Fibroblast of mammary gland (primary cell): ENCODE measurements at places on chromosomes 6 and 20.
A peak's percentile ranks its signal among the peaks of the same experiment; 100 is the strongest.

GRCh38 chr6:35011096-35012041 is 122.3 kb downstream of the ANKS1A start:
- no peak for DNase-seq

- DNase-seq: no peak
Observed at GRCh38 chr20:25025986-25026605, 31.8 kb downstream of the ACSS1 start.

DNA sequence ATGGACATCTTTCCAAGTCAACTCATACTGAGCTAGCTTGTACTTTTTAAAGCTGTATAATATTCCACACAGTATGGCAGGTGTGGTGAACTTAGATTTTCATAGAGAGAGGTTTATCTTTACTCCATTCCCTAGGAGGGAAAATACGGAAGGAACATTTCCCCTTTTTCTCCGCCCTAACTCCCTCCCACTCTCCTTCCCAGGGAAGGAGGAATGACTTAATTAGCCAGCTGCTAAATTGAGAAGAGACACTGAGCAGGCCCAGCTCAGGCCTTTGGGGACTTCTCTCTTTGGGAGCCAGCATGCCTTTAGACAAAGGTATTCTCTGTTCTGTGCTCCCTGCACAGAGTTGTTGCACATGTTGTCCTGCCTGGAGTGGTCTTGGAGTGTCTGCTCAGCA is 46.1 kb downstream of the MBOAT1 start:
- DNase-seq: no peak

- no peak for DNase-seq
Observed at GRCh38 chr20:37803438-37804307, 99.3 kb upstream of the VSTM2L start.

DNA sequence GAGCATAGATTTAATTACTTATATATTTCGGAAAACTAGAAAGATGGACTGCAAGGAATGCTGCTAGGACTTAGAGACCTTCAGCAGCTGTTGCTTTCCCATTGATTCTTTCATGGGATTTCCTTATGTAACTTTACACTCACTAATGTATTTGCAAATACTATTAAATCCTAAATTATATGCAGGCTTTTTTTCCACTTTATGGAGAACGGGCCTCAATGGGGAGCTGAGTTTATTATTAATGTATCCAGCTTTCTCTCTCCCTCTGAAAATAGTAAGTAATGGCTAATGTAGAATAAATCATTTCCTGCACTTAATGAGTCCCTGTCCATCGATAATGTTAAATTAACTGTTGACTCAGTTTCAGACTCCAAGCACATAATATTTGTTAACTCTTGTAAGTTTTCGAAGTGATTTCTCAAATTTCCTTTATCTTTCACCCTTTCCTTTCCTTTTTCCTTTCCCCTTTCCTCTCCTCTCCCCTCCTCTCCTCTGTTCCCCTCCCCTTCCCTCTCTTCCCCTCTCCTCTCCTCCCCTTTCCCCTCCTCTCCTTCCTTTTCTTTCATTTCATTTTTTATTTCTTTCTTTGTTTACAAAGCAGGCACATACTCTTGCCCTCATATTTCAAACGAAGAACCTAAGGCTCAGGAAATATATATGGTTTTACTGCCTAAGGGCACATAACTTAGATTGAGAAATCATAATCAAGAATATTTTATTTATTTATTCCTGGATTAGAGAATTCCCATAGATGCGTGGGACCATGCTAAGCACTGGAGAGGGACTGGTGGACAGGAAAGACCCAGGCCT is 503.6 kb downstream of the MMUT start:
- no peak for DNase-seq

GRCh38 chr6:137659871-137660270 is 165.7 kb upstream of the OLIG3 start:
- no peak for DNase-seq

DNA sequence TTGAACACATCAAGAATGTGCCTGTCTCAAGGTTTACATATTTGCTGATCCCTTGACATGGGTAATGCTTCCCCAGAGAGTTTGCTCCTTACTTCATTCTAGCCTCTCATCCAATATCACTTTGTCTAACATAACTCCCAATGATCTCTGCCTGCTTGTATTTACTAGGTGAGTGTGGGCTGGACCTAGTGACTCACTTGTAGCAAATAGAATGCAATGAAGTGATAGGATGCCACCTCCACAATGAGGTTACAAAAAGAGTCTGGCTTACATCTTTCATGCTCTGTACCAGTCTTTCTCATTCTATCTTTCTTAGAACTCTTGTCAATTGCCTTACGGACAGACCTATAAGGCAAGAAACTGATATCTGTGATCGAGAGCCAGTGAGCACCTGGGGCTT is 44.9 kb upstream of the TMEM200A start:
- peak; percentile 6 for DNase-seq

DNA sequence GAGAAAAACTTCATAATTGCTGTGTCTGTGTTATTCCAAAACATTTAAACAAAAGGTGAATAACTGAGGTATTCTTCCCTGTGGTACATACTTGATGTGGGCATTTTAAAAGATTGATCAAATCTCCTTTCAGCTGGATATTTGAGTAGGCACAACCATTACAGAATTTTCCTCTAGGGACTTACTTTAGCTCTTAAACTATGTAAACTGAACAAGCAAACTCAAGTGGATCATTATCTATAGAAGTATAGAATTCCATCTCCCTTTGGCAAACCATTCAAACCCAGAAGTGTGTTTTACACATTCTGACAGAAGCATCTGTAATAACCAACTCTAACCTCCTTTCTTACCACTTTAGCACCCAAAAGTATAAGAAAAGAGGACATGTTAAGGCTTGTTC is 241.4 kb downstream of the ESR1 start:
- DNase-seq: no peak

DNA sequence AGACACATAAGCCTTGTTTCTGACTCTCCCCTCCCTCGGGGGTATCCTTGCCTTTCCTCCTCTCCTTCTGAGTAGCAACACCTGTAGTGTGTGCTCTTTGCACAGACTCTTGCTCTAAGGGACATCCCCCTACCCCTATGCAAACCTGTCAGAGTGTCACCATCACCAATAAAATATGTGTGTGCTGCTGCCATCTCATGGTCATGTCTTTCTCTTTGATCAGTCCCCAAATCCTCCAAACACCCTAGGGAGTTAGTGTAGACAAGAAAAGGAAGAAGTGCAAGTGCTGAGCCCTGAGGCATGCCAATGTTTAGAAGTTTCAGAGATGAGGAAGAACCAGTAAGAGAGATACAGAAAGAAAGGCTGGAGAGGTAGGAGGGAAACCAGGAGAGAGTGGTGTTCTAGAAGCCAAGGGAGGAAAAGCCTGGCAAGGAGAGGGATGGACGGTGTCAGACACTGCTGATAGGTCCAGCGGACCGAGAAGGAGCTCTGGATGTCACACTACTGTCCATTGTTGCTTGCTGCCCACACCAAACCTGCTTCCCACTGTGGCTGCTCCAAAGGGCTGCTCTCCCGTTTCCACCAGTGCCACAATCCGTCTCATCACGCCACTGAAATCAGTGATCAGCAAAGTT is 16.4 kb downstream of the TRMT6 start:
- DNase-seq: peak; percentile 14

DNA sequence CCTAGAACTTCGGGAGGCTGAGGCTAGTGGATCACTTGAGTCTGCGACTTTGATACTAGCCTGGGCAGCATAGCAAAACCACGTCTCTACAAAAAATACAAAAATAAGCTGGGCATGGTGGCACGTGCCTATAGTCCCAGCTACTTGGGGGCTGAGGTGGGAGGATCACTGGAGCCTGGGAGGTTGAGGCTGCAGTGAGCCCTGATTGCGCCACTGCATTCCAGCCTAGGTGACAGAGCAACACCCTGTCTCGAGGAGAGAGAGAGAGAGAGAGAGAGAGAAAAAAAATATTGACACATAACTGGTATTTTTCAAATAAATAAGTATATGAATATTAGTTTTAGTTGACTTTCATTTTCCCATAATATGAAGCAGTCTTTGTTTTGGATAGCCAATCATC is 222.2 kb downstream of the BTBD9 start:
- no peak for DNase-seq

- no peak for DNase-seq
Observed at GRCh38 chr6:169239181-169239580, 14.5 kb downstream of the THBS2 start.

- peak; percentile 60 for DNase-seq
Observed at GRCh38 chr6:144417681-144418080, 132.5 kb downstream of the UTRN start.

- peak; percentile 33 for DNase-seq
Observed at GRCh38 chr6:44133003-44133931, 5.9 kb downstream of the TMEM63B start.

- no peak for DNase-seq
Observed at GRCh38 chr20:33442136-33443005, 1.2 kb downstream of the SNTA1 start.

DNA sequence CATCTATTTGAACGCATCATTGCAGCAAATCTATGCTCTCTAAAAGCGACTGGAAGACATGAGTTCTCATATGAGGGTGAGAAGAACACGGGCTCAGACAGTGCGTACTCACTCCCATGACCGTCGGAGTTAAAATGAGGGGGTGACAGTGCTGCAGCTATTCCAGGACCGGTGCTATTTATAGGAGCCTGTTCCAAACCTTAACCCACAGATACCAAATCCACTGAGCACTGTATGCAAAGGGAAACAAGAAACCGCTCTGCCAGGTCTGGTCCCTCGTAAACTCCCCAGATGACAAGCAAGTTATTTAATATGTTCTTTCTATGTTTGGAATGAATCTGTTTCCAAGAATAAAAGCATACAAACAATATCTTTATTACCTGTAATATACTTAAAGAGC is 22.9 kb downstream of the PPP1R3G start:
- DNase-seq: no peak

DNA sequence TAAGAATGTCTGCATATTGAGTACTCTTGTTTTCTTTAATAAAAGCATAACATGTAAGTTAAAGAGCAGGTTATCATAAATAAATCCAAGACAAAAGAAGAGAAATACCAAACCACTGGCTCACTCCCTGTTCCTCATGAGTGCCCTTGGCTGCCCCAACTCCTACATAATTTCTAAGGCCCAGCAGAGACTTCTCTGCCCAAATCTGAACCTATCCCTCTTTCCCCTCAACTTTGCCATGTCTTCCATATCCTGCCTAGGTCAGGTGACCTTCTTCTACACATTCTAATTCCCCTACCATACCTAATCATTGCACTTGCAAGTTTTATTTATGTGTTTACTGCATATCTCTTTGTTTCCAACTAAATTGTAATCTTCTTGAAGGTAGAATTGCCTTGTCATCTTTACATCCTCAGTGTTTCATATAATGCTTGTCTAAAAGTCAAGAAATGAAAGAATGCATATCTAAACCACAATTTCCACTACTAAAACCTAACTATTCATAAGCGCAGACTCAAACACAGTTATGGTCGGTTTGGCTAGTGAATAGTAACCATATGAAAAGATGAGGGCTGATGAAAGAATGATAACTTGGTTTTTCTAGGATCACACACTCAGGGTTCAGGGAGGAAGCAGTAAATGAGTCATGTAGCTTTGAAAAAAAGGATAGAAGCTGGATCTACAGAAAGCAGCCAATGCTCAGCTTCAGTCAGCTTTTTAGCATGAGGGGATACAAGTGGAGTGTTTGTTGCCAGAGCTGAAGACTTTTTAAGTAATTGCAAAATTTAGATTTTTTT is 53.3 kb upstream of the EYA4 start:
- DNase-seq: no peak

DNA sequence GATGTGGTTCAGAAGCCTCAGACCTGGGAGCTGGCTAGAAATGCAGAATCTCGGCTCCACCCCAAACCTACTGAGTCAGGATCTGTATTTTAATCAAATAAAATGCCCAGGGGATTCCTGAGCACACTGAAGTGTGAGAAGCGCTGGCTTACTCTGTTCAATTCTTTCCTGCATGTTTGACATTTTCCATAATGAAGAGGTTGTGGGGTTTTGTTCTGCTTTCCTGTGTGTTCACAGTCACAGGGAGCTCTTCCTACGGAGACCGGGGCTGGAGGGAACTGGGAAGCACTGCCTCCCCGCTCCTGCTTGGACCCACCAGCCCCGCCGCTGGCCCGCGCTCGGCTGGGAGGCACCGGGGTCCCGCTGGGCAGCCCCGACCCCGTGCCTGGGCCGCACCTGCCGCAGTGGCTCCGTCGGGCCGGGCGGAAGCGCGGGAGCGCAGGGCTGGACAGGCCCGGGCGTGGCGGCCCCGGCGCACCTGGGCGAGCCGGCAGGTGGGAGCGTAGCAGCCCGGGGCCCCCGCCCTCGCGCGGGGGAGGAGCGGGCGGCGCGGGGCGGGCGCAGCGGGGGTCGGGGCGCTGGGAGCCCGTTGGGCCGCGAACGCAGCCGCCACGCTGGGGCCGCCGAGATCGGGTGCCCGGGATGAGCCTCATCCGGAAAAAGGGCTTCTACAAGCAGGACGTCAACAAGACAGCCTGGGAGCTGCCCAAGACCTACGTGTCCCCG is at the start of gene MAPK13:
Gene MAPK13, plus strand, starts transcription at position 573 of the 726 bp plus-strand sequence. Its CDS starts 70 bp downstream, at position 643.
- DNase-seq: peak; percentile 66
